Stimulated activated CD8-positive, alpha-beta memory T cell treated with anti-CD3 and anti-CD28 coated beads, Interleukin-15, amount 100 ng/mL, for 24 hours (primary cell): ENCODE measurements at places on chromosomes 2 and 18.

- DNase-seq, result no peak
Observed at GRCh38 chr18:53715243-53715853, 509.1 kb downstream of the MBD2 start.

DNA sequence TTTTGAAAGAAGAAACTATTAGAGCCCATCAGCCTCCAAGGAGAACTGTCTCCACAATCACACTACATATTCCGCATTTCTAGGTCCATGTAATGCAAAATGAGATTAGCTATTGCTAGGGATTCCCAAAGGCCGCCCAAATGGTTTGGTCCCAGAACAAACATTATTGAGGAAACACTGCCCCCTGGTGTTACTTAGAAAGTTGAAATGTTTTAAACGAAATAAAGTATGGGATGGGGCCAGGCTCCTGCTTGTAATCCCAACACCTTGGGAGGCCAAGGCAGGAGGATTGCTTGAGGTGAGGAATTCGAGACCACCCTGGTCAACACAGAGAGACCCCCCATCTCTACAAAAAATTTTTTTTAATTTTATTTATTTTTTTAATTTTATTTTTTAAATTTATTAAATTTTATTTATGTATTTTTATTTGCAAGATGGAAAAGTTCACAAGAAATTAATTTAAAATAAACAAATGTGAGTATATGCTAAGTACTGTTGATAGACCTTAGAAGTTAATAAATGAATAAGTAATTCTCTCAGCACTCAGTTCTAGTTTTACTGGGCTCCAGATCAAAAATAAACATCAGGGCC is 5.5 kb downstream of the NHEJ1 start:
- no peak for DNase-seq

- DNase-seq, result no peak
Observed at GRCh38 chr2:134384131-134384530, 130.3 kb downstream of the MGAT5 start.

DNA sequence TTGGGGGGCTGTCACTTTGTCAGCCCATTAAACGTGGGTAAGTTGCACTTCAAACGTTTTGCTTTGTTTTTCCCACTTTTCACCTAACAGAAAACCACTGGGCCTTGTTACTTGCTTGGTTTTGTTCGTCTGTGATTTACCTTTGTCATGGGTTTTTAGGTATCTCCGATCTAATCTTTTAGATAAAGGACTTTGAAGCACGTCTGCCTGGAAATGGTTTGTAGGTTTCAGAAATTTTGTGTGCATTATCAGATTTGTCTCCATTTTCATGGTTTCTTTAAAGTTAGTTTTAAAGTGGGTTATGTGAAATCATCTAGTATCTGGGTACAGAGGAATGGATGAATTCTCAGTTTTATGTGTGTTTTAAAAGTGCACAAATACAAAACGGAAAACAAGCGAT is 6.4 kb downstream of the CTDP1 start:
- DNase-seq, result no peak

DNA sequence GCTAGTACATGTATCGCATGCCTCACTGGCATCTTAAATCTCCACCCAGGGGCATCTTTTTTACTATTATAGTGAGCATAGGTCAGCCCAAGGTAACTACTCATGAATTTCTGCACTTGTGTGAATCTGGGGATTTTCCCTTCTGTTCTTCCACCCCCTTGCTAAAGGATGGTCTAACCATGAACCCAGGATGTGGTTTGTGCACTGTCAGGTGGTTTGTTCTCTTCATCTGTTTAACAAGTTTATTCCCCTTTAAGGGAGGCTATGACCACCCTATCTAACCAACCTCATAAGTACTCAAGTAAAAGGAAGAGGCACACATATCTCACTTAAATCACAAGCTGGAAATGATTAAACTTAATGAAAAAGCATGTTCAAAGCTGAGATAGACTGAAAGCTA is 243.0 kb downstream of the RPRM start:
- DNase-seq, result no peak

GRCh38 chr2:73970850-73971471 is 13.7 kb upstream of the TET3 start:
- DNase-seq, result no peak

DNA sequence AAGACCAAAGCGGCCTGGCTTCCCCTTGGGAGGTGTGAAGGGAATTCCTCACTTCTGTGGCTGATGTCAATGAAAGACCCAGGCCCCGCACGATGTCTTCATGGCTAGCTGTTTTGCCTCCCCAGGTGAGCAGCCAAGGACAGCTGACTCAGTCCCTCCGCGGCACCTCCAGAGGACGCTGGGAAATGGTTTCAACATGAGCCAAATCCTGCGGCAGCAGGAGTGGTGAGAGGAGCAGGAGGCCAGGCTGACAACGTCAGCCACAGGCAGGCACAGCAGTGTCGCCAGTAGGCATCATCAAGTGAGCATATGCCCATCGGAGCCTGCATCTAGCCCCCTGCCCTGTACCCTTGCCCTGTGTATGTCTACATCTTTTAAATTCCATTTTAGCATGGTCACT is 156.4 kb upstream of the RAB6C start:
- DNase-seq, result no peak

GRCh38 chr2:62222674-62223073 is 26.8 kb downstream of the B3GNT2 start:
- DNase-seq, result no peak

DNA sequence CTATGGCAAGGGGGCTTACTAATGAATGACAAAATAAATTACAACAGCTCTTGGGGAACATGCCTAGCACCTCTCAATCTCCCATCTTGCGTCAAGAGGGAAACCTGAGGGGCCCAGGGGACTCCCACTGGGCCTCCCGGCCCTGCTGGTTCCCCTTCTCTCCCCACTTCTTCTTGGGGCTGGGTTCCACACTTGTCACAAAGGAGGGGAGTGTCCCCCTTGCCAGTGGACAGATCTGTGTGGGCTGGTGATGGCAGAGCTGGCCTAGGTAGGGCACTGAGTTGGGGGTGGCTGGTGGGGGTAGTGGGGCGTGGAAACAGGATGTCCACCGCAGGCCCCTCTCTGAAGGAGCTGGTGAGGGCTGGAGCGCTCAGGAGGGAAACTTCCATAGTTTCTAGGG is 184.0 kb upstream of the HAAO start:
- no peak for DNase-seq

DNA sequence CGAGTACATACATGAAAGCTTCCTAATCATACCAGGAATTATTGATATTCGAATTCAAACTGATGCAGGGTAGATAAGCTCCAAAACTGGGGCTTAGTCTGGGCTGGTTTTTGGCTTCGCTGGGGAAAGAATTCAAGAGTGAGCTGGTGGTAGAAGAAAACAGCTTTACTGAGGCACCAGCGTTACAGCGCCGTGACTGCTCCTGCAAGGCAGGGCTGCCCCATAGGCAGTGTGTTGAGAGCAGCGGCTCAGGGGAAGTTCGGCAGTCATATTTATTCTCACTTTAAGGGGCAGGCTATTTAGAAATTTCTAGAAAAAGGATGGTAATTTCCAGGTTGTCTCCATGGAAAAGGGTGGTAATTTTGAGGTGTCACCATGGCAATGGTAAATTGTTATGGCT is 292.6 kb upstream of the TCF4 start:
- DNase-seq, result no peak

DNA sequence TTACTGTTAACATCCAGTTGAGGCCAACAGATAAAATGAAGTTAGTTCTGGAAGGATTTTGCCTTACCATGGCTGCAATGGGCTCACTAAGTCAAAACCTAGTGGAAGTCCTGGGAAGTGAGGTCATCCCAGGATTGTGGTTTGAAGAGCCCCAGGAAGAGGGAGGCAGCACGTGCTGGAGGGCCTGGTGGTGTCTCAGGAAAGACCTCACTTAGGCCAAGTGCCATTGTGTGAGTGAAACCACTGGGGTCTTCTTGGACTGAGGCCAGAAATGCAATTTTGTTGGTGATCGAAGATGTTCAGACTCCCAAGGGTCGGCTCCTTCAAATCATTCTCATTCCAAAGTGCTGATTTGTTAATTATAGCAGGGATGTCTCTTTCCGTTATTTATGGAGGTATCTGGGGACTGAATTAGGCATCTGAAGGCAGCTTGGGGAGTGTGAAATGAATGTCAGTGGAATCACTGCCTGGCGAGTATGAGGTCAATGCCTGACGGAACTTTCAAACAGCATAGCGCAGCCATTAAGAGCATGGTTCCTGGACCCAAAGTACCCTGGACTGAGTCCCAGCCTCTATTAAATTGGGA is 60.0 kb downstream of the IL1R2 start:
- DNase-seq, result no peak

DNA sequence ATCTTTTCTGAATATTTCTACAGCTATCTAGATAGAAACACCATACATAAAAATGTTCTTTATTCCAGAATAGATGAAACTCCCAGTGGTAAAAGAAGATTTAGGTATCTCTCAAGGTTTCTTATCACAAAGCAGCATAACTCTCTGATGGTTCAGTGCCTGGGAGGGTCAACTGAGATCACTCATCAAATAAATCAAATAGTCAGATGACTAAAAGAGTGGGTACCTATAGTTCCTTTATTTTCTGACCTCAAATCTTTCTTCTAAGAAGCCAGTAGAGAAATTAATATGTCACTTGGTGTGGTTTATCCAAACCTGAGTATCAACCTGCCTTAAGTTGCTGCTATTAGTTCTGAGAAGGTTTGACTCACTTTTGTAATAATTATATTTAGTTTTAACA is 120.9 kb downstream of the TMEFF2 start:
- no peak for DNase-seq

- DNase-seq, result no peak
Observed at GRCh38 chr2:105544591-105545377, 145.9 kb upstream of the FHL2 start.

DNA sequence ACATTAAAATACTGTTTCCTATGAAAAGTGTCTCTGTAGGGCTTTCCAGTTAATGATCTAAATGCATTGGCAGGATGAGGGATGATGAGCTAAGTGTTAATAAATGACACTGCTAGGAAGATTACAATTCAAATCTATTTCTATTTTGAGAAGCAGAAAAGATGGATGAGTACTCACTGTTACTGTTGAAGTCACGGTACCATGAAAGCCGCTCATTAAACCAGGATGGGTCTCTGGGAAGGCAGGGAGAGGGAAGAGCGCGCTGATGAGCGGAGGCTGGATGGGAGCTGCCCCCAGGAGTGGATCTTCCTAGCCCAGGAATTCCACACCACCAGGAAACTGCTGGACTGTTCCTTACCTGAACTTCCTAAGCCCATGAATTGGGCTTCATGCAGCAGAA is 27.1 kb upstream of the TXNDC2 start:
- no peak for DNase-seq

GRCh38 chr2:222563106-222563718 is 92.7 kb downstream of the FARSB start:
- DNase-seq, result no peak

DNA sequence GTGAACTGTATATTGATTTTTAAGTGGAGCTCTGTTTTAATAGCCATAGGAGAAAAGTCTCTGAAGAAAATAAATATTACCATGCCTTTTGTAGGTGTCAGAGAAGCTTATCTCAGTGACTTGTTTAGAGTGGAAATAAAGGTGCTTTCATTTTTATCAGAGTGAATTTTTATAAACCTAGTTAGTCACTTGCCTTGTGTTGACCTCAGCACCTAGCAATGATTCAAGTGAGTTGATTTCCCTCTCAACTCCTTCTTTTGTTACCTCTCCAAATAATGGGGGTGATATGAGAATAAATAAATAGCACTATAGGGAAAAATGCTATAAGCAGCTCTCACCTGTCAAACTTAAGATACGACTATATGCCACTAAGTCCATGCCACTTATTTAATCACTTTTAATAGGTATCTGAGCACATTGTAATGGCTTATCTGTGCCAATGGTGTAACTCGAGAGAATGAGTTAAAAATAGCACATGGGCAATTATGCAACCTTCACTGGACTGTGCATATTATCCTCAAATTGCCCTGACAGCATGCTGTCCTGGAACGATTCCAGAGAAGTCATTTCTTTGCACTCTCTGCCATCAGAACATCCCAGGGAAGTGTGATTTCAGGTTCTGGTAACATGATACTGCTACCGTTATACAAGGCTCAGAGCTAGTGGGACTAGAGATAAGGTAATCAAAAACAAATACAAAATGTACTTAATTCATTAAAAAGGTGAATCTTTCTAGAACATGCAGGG is 290.8 kb downstream of the CCDC85A start:
- DNase-seq, result no peak

DNA sequence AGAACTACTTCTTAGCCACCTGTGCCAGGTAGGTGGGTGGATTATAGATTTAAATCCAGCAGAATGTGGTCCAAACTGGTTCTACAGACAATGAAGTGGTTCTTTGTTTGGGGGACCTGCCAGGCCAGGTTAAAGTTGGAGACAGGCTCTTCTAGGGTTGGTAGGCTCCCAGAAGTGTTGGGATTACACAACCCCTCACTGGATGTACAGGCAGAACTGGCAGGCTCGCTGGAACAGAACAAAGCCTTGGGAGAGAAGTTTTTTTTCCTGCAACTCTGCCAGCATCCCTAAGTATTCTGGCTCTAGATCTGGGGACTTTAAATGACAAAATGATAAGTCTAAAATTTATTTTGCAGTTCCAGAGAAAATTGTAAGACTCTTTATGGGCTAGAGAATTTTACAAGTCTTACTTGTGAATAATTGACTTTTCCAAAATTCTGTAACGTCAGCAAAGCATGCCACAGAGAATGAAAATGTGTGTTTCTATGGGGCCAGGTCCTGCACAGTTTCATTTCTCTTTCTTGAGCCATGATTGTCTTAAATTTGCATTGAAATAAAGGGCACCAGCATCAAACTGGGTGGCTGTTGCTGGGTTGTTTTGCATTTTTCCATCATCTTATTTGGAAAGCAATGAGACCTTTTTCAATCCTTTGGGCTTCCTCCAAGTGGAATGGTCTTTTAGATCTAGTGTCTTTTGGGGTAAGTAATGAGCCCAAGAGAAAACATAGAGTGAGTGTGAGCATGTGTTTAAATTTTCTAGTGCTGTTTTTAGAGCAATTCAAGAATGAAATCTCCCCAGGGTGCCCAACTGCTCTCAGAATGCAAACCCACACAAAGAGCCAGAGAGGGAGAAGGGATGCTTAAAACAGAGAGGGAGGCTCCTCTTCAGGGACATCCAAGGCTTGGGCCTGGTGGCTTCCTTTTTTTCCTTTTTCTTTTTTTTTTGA is 32.4 kb upstream of the ATL2 start:
- no peak for DNase-seq

GRCh38 chr2:191038241-191038725 is 24.3 kb upstream of the STAT1 start:
- no peak for DNase-seq

DNA sequence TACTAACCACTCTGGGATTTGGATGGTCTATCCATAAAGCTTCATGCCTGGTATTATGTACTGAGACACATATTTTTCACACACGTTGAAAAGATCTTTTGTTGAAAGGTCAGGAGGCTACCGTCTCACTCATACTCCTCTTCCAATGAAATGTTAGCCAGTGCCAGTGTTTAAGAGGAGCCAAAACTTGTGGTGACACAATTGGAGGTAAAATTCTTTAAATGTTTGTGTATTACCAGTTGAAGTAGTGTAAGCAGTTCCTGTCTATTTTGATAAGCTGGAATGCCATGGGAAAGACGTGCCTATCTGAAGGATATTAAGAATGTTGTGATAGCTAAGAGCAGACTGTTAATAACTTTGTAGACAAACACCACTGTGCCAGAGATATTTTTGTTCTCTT is 32.1 kb downstream of the MARCHF7 start:
- no peak for DNase-seq
